ENCODE measurements at places on chromosomes 4 and X.

GRCh38 chrX:47933946-47934345, 69.8 kb downstream of the ZNF182 start:
- no peak for DNase-seq

DNA sequence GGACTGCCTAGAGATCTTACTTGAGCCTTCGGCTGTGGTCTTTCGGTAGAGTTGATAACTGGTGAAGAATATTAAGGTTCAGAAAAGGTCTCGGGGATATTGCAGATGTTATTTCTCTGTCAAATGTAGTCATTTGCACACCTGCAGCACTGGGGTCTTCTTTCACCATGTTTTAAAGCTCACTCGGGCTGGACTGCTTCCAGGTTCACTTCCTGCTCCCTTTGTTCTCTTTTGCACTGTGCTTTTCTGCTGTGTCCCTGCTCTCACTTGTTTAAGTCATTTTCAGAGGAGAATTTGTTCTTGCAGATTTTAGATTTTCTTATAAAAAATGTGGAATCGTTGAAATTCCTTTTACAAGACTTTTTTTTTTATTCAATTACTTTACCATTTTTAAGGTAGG, 68.5 kb downstream of the BMPR1B start:
- peak; percentile 13 for DNase-seq

DNA sequence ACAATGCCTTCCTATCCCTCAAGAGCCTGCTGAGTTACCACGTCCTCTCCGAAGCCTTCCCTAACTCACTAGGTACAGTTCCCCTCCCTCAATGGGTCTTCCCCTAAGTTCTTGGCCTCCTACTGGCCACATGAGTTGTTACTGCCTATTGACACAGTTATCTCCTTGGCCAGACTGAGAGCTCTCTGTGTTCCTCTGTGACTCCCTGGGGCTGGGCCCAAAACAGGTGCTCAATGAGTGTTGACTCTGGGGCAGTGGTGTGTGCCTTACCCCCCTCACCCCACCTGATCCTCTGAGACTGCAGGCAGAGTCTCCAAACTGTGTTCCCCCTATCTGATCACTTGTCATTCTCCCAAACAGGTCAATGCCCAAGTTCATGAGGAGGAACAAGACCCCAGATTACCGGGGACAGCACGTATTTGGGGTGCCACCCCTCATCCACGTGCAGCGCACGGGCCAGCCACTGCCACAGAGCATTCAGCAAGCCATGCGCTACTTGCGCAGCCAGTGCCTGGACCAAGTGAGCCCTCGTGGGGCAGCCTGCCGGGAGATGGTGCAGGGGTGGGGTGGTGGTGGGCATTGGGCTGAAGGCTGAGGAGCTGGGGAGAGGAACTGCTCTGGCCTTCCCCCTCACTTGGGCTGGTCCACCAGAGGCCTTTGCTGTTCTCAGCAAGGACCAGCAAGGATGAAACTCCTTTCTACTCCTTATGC, 72.6 kb downstream of the STARD8 start:
- no peak for DNase-seq

GRCh38 chr4:26622913-26623312, 39.0 kb downstream of the TBC1D19 start:
- DNase-seq, result no peak

GRCh38 chr4:158519226-158519625, 2.5 kb upstream of the RXFP1 start:
- DNase-seq, result no peak

DNA sequence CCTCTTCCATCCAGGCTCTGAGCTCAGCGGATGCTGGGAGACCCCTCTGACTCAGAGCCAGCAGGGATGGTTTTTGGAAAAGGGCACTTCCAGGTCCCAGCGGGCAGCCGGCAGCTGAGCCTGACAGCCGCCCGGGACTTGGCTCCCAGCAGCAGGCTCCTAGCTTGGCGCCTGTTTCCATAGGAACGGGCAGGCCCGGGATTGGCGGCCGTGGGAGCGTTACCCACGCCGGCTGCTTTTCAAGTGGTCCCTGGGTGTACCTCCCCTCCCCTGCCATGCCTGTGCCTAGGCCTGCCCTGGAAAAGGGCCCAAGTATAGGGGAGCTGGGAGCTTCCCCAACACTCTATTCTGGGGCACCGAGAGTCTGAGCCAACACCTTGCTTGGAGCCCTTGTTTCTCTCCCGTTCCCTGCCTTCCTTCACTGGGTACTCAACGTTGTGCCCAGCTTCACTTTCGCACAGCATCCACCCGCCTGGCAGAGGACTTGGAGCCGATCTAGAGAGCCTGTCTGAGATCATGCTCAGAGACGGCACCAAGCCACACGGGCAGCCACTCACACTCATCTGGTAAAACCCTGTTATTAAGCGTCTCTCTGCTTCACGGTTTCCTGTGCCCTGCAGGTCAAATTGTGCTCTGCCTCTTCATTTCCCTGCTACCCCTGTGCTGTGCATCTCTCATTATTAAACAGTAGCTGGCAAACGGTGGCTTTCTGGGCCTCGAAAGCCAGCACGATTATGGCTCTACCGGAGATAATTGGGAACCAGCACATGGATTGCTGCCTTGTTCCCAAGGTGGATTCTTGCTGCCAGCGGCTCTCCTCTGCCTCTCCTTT, 521.5 kb downstream of the BCOR start:
- no peak for DNase-seq

GRCh38 chrX:69627744-69628143, 11.8 kb downstream of the EDA start:
- DNase-seq, result no peak

DNA sequence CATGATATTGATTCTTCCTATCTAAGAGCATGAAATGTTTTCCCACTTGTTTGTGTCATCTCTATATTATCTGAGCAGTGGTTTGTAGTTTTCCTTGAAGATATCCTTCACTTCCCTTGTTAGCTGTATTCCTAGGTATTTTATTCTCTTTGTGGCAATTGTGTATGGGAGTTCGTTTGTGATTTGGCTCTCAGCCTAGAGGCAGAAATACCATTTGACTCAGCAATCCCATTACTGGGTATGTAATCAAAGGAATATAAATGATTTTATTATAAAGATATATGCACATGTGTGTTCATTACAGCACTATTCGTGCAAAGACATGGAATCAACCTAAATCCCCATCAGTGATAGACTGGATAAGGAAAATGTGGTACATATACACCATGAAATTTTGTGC, 172.7 kb upstream of the IL15 start:
- peak; percentile 4 for DNase-seq

GRCh38 chr4:131613824-131614216, 1535.3 kb upstream of the PCDH10 start:
- DNase-seq, result no peak

GRCh38 chr4:80215449-80216052, 18.2 kb downstream of the PRDM8 start:
- DNase-seq, result peak; percentile 38

GRCh38 chr4:78767350-78767749, 8.8 kb upstream of the BMP2K start:
- DNase-seq, result no peak

DNA sequence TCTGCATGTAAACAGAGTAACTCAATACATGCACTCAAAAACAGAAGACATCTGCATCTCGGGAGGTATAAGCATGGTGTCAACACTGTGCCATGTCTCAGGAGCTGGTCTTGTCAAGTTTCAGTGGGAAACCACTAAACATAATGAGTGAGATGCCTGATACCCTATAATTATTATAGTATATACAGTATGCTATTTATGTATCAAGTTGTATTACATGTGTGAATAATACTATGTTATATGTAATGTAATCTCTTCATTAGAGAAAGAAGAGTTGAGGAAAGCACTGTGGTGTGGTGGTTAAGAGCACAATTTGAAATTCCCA, 2.5 kb downstream of the PPBP start:
- no peak for DNase-seq

GRCh38 chr4:186695392-186695791, 28.3 kb downstream of the FAT1 start:
- DNase-seq, result no peak

DNA sequence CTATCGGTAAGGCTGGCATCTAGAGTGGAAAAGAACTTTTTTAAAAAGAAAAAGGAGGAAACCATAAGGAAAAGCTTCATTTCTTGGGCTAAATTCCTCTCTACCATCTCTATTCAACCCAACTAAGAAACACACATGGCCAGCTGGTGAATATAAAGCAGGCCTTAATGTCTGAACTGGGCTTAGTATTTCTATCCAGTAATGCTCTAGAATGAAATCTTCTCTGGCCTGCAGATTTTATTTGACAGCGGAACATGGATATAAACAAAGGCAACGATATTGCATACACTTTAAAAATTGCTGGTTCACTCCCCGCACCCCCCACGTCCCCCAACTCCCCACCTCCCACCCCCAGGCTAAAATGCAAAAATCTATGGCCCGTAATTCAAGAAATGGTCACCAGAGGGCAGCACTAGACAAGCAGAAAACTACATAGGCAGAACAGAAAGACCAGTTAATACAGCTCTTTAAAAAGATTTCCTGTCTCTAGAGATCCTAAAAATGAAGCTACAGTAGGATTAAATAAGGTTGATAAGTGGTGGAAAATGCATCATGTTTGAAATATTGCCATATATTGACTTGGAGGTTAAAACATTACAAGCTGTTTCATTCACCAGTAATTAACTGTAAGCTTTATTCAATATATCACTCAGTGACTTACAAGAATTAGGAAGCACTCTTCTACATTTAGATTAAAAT, 155.2 kb upstream of the GALNT7 start:
- peak; percentile 47 for DNase-seq

DNA sequence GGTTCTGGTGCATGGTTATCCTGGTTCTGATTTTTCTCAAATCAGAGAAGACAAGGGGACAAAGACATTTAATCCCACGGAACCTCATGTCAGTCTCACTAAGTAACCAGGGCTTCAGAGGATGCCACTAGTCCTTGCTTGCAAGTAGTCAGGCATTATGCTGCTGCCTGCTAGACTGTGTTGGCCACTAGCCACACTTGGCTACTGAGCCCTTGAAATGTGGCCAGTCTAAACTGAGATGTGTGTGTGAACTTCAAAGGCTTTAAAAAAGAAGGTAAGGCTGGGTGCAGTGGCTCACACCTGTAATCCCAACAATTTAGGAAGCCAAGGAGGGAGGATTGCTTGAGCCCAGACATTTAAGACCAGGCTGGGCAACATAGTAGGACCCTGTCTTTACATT, 48.6 kb upstream of the IGFBP7 start:
- no peak for DNase-seq

GRCh38 chr4:95499291-95499696, 49.5 kb downstream of the UNC5C start:
- DNase-seq, result no peak

DNA sequence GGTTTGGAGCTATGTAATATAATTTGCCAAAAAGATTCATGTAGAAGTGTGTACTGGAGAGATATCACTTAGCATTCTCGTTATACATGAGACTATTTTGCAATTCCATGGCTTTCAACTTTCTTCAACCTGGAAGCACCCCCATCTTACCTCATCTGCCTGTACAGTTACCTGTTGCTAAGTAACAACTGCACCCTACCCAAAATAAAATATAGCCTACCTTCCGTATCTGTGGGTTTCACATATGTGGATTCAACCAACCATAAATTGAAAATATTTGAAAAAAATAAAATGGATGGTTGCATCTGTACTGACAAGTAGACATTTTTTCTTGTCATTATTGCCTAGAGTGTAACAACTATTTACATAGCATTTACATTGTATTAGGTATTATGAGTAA, 278.3 kb downstream of the PPP1R2C start:
- DNase-seq, result no peak
